HL-60 (cell line): ENCODE measurements at places on chromosomes 2 and 18.

- DNase-seq = no peak
Observed at GRCh38 chr18:12253027-12253426, 1.1 kb upstream of the CIDEA start.

DNA sequence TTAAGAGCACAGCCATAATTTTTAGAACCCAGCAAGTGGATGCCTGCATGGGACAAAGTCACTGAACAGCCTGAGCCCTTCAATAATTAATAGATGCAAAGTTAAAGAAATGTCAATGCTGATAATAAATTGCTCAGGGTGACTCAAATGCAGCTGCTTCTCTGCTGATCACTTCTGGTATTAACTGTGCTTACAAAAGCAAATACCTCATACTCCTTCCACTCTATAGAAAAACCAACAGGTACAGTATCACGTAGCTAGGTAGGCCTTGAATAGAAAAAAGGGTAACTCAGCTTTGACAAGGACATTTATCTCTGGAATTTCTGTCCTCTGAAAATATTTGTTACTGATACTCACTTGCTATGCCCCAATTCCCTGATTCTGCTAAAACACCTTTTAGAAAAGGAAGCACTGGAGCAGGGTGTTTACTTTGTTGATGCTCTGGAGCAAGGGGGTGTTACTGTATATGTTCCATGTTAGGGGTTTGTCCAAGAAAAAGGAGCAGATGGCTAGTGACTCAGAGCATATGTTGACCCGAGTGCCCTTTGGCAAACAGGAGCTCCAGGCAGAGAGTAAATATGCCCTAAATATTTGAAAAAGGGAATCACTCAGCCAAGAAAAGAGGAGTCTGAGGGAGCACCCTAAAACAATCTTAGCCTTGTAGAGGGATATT lies 59.1 kb upstream of the RTN4 start:
- DNase-seq = no peak

DNA sequence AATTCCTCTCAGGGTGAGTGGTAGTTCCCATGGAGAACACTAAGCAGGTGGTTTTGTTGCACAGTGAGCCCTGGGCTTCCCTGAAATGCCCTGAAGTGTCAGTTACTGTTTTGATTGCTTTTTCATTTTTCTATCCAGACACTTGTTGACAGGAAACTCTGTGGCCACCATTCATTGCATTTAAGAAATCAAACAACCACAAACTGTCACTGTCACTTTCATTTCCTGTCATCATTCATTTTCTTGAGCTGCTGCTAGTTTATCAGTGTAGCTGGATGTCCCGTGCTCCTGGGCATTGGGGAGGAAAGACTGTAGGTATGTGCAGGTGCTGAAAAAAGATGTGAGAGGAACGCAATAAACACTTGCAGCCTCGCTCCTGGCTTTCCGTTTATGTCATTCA lies 891.6 kb upstream of the ZEB2 start:
- peak; percentile 60 for DNase-seq

GRCh38 chr2:161077367-161078210 lies 82.6 kb upstream of the TANK start:
- no peak for DNase-seq

GRCh38 chr2:110746586-110747521 lies 14.5 kb downstream of the ACOXL start:
- no peak for DNase-seq

- no peak for DNase-seq
Observed at GRCh38 chr2:234478121-234478858, 18.6 kb downstream of the ARL4C start.

DNA sequence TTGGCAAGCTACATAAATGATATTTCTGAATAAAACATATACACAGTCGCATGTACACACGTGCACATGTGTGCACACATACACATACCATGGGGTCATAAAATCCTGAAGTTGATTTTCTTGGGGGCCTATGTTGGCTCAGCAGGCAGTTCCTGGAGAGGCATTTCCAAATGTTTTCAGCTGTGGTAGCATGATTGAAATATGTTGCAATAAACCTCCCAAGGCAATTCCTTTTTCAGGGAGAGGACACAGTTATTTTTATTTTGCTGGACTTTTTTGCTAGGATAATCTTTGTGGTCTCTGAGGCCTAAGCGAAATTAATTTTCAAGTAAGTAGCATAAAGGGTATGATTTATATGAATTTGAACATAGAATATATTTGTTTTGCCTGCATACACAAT lies 126.7 kb upstream of the LTBP1 start:
- DNase-seq = no peak
